Central memory CD4-positive, alpha-beta T cell (primary cell): ENCODE measurements at places on chromosomes 7 and 10.

- no peak for DNase-seq
These were observed 179.7 kb downstream of the HGF start for GRCh38 chr7:81590131-81590530.

GRCh38 chr10:7787150-7787856 is 490 bp downstream of the KIN start:
- no peak for DNase-seq

DNA sequence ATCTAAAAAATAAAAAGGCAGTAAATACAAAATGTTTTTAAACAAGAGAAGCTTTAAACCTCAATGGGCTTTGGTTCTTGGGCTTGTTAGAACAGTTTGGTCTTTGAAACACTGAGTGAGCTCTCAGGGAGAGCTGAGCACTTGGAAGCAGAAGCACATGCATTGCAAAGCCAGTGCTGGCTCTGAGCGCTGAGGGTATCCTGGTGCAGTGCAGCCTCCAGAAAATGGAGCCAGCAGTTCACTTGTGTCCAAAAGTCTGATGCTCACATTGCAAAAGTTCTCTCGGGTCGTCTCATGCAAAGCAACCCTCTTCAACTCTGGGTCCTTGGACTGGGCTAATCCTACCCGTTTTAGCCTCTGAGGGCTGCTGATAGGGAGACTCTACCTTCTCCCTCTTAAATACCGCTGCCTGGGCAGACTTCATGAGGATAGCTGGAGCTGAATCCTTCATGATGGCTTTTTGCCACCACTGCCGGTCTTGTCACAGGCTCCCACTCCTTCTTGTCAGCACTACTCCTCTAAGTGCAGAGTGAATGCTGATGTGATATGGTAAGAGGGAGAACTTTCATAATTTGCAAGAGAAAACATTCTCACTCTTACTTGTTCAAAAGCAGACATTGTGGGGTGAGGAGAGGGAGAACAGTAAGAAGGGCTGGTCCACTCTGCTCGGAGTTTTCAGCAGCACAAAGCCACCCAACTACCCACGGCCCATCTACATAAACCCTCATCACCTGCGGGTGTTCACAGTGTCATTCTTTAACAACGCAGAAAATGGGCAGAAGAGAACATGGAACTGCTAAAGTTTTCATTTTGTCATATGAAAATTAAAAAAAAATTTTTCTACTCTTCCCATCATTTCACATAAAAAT is 42.2 kb upstream of the BMPER start:
- no peak for DNase-seq

GRCh38 chr10:119495545-119495944 is 47.0 kb downstream of the RGS10 start:
- DNase-seq, result no peak

- DNase-seq, result no peak
These were observed 1.3 kb upstream of the SORCS3 start for GRCh38 chr10:104639590-104640338.

DNA sequence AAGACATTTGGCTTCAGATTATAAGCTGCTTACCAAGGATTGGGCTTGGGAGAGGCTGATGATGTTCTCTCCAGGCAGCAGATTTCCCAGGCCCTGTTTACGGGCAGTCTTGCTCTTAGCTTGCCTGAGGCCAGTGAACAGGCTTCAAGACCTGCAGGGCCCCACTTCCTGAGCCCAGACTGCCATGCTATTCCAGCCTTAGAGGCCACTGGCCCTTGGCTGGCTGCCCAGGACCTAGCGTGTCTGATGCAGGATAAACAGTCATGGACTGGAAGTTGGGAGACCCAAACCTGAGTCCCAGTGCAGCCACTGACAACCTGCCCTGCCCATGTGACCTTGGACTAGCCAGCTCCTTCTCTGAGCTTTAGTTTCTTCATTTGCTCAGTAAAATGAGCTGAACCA is 2.9 kb downstream of the PRXL2A start:
- DNase-seq, result no peak

GRCh38 chr10:99522470-99523250 is 10.1 kb upstream of the NKX2-3 start:
- no peak for DNase-seq

- DNase-seq, result no peak
These were observed 751 bp upstream of the HYCC1 start for GRCh38 chr7:23014681-23015080.
